AG04450 (cell line): ENCODE measurements at places on chromosomes 7 and 10. TPM values are rescaled to one million over a fixed set of nuclear protein-coding genes. Genes with fewer than 3 reads are reported as not detected.

Gene UPK3B
- polyA plus RNA-seq: not detected in 2 replicates

Gene PTF1A
- not detected in 2 replicates for polyA plus RNA-seq

Gene IFIT3
- polyA plus RNA-seq: 6.3 and 8.7 TPM in 2 replicates

Gene LFNG
- 1.6 and 2.4 TPM in 2 replicates for polyA plus RNA-seq

Gene NUTM2A
- polyA plus RNA-seq: 0.06 and 0.10 TPM in 2 replicates

Gene PPP1R17
- polyA plus RNA-seq: not detected in 2 replicates

DNA sequence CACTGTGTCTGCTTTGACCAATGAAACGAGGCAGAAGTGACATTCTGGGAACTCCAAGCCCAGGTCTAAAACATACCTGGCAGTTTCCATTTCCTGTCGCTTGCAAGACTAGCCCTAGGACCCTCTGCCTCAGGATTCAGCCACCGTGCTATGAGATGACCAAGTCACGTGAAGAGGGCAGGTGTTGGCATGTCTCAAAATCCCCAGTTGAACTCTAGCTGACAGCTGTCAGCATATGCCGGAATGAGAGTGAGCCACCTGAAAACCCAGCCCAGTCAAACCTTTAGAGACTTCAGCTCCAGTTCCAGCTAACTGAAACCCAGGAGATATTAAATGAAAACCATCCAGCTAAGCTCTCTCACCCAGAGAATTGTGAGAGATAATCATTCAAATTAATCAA, 89.9 kb upstream of the PPP1R3A start:
- DNase-seq: no peak

GRCh38 chr7:131945313-131945911, 389.0 kb upstream of the PODXL start:
- DNase-seq: no peak

- DNase-seq: no peak
Observed at GRCh38 chr7:23117841-23118240, 12.3 kb downstream of the KLHL7 start.

DNA sequence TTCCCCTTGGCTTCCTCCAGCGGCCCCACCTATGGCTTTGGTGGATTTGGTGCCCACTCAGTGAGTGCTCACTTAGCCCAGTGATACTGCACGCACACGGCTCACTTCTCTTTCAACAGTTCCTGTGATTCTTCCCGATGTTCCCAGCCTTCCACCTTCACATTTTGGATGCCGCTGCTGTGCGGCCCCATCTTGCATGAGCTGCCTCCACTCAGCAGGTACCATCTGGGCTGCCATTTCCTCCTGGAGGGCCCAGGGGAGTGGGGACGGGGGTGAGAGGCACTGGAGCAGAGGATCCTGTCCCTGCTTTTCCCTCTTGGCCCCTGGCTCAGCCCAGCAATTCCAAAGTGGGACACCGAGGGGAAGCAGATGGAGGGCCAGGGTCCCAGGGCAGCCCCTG, 323.3 kb upstream of the ZNF32 start:
- DNase-seq: no peak

DNA sequence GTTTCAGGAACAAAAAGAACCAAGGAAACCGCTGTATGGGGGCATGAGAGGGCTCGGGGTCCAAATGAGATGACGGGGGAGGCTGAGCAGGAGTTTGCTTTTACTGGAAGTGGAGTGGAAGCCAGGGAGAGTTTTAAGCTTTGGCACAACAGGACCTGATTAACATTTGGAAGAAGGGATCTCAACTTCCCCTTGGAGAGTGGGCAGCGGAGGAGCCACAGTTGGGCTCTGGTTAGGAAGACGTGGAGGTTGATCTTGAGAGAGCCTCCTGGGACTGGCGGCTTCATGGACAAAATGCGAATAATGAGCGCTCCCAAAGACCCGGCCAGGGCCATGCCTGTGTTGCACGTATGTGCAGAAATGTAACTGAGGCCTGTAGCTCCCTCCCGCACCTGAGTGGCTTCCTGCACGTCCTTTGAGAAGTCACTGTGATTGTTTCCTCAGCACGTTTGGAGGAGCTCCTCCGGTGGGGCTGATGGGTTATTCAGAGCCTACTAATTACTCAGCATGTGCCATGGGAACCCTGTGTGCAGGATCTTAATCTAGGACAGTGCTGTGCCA, 595.3 kb upstream of the MGMT start:
- no peak for DNase-seq

GRCh38 chr10:113958631-113959382, 84.9 kb upstream of the ADRB1 start:
- DNase-seq: peak; percentile 72

DNA sequence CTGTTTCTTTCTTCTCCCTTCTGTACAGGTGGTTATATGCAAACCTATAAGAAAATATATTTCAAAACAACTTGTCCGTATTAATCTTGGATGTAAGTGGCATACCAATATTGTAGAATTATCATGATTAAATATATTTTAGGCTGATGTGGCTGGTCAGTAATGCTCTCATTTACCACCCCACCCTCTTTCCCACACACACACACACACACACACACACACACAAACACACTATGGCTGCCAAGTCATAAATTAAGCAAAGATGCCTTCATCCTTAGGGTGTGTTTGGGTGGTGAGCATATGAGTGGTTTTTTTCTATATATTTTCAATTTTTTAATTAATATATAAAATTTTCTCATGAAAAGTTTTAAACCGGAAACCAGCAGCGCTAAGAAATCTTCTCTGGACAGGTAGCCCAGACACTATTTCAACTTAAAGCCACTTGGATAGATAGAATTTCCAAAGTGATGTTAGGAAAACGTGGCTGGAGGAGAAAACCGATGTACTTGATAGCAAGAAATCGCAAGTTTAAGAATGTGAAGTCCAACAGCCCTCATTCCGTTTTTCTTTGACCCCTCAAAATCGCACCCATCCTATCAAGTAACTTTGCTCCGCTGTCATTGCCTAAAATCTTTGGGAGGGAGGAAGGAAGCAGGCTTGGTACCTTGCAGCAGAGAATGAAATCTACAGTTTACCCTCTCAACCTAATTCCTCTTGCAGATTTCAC, 171.7 kb downstream of the FAM107B start:
- no peak for DNase-seq

DNA sequence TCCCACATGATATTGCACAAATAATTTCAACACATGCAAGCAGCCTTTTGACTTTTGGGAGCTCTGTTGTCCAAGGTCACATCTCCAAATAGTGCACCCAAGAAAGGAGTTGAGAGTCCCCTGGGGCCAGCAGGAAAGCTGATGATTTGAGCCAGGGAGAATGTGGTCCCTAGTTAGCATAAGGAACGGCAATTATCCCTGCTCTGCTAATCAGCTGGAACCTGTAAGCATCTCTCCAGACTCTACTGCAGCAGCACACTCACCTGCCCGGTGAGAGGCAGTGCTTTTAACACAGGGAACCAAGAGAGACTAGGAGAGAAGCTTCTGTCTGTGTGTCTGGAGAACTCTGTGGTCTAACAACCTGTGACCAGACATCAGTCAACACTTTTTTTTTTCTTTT, 17.0 kb downstream of the TRPV5 start:
- DNase-seq: no peak

DNA sequence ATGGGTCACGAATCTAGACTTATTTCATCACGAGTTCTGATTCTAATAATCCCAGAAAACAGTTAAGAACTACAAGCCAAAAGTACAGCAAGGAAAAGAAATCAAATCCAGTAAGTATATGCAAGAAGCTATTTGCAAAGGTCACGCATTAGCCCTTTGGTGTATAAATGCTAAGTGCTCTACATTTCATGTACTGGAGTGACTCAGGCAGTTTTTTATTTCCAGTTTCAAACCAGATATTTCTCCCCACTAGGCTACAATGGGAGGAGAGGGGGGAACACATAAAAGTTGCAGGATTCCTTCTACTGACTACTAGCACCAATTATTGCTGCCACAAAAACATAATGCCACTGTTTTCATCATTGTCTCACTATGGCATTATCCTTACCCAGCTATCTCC, 148.0 kb downstream of the NRCAM start:
- DNase-seq: no peak

DNA sequence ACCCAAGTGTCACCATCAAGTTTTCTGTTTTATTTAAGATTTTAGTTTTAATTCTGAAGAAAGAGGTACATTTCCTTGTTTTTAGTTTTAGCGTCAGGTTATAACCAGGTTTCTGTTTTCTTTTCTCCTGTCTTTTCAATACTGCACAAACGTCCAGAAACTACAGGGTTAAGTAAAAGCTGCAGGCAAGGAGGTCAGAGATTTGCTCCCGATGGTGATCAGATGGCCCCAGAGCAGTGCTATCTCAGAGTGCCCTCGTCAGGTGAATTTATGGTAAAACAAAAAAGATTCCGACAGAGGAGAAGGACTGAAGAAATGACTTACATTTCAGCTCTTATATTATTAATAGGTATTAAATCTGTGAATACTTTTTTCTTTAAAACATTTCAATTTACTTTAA, 128.2 kb downstream of the STRA8 start:
- DNase-seq: no peak

DNA sequence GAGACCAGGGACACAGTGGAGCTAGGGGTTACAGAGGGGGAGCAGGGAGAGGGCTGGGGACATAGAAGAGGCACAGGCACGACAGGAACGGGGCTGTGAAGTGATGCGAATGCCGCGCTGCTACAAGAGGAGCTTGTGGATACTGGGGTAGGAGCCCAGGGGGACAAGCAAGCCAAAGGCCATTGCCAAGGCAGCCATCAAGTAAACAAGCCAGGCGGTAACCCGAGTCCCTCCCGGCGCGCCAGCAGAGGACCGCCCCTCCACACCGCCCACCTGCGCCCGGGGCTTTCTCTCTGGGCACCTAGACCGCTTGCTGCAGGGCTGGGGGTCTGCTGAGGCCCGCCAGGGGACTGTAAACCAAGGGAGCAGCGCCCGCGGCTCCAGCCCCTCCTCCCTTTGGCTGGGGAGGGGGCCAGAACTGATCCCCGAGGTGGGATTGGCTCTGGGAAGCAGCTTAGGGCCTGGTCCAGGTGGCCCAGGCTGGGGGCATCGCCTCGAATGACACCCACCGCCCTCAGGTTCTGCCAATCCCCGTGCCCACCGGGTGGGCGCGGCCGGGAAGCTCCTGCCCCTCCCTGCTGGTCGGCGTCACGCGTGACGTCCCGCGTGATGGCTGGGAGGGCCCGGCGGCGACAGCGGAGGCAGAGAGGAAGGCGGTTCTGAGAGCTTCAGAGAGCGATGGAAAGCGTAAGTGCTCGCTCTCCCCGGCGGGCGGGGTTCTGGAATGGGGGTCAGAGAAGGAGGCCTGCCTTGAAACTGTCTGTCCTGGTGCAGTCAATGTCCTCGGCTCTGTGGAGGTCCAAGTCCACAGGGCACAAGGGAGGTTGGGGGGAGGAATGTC, 982 bp downstream of the SFXN3 start:
- DNase-seq: no peak

DNA sequence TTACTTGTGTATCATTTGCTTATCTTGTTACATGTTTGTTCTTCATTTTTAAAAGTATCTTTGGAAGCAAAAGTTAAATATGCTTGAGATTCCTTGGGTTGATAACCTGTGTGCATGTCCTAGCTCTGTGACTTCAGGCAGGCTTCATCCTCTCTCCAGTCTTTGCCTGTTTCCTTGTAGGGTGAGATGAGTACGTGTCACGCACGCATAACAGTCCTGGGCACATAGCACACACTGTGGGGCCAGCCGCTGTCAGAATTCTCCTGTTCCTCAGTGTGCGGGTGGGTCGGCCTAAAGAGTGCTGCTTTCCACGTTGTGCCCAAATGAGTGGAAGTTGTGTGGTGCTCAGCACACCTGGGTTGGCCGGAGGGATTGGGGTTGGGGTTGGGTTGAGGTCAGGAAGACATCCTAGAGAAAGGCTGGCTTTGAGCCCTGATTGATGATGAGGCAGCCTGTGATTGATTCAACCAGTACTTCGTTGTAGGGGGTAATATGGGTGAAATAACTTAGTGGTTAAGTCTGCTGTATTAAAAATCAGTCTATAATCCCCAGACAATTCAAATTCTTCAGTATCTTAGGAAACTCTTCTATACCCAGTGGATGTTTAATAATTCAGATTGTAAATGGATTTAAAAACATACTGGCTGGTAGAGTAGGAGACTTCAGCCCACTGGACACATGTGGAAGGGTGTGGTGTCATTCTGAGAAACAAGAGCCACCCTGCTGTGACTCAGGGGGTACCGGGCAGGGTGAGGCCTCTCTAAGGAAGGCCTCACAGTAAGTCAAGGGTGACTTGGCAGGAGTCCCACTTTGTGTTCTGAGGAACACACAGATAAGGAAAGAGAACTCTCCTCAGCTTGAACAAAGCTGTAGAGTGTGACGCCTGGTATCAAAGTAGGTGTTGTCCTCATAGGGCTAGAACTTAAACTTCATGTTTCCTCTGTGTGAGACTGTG, 54.8 kb downstream of the DAGLB start:
- DNase-seq: no peak

DNA sequence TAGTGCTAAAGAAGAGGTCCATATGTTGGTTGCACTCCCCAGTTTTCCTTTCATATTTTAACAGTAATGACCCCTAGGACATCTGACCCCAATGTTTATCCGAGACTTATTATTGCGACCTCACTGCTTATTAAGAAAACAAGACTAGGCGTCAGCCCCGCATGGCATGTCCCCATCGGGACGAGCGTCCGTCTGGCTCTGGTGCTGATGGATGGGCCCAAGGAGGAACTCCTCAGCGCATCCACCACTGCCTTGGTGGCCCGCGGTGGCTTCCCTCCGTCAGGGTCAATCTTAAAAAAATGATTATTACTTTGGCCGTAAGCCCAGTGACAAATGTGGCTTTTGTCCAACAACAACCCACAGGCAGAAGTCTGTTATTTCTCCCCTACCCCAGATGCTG, 40.1 kb upstream of the CXCL12 start:
- DNase-seq: no peak

GRCh38 chr7:140597428-140597949, 43.1 kb downstream of the DENND2A start:
- no peak for DNase-seq

- DNase-seq: no peak
Observed at GRCh38 chr10:102451105-102451969, at the start of gene C10orf95. Gene C10orf95, minus strand, starts transcription at chr10:102451543. Its CDS starts 450 bp downstream, at chr10:102451093.

GRCh38 chr7:22884911-22885788, 62.5 kb upstream of the TOMM7 start:
- DNase-seq: no peak

GRCh38 chr7:34096198-34096651, 190.9 kb downstream of the BMPER start:
- DNase-seq: peak; percentile 55

DNA sequence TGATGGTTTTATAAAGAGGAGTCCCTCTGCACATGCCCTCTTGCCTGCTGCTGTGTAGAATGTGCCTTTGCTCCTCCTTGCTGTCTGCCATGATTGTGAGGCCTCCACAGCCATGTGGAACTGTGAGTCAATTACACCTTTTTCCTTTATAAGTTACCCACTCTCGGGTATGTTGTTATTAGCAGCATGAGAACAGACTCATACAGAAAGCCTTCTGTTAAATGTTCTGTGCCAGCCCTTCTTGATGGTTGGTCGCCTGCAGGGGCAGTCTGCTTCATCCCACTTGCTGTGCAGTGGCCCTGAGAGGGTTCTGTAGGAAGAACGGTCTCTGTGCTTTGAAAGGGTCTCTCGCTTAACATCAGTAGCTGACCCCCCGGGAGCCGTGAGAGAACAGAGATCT, 248.9 kb upstream of the IGFBP3 start:
- DNase-seq: no peak

DNA sequence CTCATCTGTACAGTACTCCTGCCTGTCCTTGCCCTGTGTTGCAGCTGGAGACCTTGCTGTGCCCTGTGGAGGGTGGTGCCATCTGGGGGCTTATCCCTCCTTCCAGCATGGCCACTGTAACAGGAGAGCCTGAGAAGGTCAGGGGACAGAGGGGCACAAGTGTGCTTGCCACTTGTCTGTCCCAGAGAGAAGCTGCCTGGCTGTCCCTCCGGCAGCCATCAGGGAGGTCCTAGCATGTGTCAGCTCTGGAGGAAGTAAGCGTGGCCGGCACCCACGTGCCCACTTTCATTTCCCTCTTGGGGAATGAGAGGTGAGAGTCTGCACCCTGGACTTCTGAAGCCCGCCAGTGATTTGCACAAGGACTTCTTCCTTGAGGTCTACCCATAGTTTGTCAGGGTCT, 97.0 kb upstream of the PPIF start:
- no peak for DNase-seq
